ENCODE measurements at places on chromosomes 3 and 15.

DNA sequence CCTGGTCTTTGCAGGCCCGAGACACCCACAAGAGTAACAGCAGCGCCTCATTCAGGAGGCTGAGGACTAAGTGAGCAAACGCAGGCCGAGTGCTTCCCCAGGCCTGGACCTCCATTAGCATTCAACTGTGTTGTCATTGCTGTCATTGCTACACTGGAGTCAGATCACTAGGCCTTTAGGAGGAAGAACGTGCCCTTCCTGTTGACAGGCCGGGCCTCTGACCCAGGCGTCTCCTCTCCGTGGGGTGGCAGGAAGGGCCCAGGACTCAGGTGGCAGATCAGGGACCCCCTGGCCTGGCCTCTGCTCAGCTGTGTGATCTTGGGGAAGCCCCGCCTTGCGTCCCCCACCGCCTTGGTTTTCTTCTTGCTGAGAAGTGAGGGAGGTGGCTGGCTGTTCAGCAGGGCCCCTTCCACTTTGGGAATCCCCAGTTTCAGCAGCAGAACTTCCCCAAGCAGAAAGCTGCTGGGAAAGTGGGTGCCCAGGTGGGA, 19.1 kb downstream of the ZDHHC19 start:
- no peak for DNase-seq

- DNase-seq, result no peak
Observed at GRCh38 chr3:110933821-110934426, 137.7 kb upstream of the NECTIN3 start.

DNA sequence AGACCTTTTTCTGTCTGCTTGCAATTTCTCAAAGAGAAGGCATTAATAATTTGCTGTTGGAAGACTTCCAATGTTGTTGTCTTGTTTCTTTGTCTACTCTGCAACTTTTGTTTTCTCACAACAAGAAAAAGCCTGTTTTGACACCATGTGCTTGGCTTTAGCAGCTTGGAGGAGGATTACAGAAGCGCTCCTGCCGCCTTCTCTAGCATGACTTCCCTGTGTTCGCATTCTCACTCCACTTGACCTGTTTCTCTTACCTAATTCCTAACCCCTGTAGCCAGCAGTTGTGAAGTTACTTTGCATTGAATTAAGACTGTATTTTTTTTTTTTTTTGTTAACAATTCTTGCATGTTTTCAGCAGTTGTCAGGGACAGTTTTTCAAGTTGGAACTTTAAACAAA, 235.3 kb upstream of the GOLIM4 start:
- no peak for DNase-seq

DNA sequence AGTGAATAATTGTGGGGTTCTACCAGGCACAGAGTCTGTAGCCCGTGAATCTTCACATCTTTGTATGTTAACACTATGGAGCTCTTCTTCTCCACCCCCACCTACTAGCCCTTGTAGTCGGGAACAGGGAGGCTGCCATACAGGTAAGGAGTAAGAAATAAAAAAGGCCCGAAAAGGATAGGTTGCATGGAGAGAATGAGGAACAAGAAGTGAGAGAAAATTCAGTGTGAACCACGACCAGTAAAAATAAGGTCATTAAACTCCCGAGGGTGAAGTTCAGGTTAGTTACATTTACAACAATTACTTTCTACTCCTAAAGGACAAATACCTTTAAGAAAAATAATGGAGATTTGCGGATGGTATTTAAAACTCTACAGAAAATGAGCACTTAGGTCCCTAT, 53.3 kb downstream of the OSBPL10 start:
- DNase-seq, result no peak

DNA sequence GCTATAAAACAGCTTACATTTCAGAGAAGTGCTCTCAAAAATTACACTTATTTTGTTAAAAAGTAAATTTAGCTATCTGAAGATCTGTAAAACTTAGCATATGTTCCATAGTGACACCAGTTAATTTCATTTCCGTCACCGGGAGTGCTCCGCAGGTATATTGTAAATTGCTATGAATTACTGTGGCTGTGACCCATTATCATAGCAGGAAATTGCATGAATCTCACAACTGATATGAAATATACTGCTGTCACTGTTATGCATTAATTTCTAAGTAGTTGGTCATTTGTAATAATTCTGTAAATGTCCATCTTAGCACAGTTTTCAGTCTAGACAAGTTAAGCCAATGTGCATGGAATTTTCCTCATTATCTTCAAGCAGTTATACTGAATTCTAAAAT, 91.2 kb downstream of the EPHA3 start:
- DNase-seq, result no peak

DNA sequence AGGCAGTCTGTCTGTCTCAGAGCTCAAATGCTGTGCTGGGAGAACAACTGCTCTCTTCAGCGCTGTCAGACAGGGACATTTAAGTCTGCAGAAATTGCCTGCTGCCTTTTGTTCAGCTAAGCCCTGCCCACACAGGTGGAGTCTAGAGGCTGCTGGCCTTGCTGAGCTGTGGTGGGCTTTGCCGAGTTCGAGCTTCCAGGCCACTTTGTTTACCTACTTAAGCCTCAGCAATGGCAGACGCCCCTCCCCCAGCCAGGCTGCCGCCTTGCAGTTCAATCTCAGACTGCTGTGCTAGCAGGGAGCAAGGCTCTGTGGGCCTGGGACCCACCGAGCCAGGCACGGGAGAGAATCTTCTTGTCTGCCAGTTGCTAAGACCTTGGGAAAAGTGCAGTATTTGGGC, 25.0 kb upstream of the RPP14 start:
- no peak for DNase-seq

GRCh38 chr15:100703032-100703578, 100.7 kb downstream of the ASB7 start:
- peak; percentile 9 for DNase-seq

GRCh38 chr15:62887113-62887570, 155.4 kb upstream of the TPM1 start:
- peak; percentile 26 for DNase-seq

DNA sequence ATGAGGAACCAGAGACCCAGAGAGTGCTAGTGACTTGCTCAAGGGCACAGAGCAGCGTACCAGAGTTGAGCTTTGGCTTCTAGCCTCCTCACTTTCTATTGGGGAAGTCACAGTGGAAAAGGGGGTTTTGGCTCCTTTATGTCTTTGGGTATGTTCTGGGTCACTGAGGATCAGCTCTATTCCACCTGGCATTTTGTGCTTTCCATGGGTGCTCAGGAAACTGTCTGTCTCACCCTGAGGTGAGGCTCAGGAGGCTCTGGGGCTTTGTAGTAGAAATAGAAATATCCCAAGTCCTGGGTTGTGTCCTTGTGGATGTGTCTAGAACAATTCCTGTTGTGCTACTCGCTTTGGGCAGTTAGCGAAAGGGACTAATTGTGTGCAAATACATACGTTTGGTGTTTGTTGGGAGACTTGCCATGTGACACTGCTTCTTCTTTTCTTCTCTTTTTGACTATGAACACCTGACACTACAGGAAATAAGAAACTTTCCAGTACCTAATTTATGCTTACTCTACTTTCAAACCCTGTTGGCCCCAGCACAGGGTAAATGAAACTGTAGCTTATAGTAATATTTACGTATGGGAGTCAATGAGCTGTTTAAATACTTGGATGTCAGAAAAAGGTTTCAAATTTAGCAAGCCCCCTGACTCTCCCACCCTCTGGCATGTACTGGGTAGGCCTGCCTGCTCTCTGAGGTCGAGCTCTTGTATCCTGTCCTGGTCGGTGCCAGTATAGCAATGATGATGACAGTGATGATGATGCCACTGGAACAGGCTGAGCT, 35.6 kb downstream of the SMAD3 start:
- no peak for DNase-seq

DNA sequence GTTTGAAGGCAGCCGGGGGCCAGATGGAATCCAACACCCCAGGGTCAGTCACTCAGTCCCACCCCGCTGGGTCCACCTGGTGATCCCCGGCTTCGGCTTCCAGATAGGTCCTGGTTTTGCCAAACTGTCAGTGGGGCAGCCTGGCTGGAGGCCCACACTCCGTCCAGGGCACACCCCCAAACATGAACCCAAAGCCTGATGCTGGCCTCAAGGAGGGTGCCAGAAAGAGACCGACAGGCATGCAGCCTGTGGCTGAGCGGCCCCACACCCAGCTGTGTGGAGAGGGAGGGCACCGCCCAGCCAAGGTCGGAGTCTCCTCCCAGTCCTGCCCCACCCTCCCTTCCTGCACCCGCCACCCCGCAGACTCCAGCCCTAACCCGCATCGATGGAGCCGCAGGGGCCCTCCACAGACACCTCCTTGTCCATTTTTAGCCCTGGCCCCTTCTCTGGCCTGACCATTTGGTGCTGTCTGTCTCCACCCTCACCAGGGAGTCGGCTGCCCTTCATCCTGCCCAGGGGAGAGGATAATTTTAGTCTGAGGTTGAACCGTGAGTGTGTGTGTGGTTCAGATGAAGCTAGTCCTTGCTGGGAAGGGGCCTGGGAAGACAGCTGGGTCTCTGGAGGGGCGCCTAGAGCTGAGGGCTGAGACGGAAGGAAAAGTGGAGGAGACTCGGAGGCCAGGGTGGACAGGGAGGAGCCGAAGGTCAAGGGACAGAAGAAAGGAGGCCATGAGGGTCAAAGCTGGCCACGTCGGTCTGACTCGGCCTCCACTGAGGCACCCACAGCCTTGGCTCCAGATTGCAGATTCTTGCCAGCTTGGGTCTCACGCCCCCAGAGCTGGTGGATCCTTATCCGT, 23.1 kb downstream of the TNK2 start:
- DNase-seq, result no peak

- DNase-seq, result no peak
Observed at GRCh38 chr15:87757084-87757483, 499.5 kb downstream of the NTRK3 start.

DNA sequence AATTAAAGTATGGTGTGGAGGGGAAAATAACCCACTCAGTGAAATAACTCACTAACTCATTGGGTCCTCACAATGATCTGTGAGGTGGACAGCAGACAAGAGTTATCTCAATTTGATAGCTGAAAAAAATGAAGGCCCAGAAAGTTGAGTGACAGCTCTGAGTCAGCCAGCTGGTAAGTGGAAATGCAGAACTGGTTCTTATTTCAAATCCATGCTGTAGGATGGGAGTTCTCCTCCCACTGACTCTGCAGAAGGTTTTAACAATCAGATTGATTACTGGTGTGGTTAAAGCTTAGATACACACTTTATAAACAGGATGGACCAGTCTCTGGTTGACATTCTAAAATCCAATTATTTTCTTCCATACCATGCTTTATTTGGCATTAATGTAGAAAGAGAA, 87.0 kb upstream of the LMOD3 start:
- no peak for DNase-seq

- peak; percentile 54 for DNase-seq
Observed at GRCh38 chr3:57048728-57049127, 11.7 kb upstream of the SPATA12 start.

DNA sequence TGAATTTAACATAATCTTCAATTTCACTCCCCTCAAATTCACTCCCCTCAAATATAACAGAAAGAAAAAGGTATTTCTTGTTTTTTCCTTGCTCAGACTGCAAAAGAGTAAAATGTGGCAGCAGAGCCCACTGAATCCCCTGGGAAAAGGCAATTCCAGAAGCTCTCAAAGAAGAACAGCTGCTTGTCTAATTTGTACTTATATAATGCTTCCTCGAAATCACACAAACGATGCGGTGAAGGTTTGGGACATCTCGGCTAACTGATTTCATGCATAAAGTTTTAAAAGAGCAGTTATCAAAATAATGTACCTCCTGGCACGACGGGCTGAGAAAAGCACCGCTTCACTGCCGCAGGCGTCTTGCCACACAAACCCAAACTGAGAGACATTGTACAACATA, 10.7 kb downstream of the BDH1 start:
- no peak for DNase-seq

GRCh38 chr3:46472736-46473135, 8.0 kb upstream of the LTF start:
- no peak for DNase-seq

DNA sequence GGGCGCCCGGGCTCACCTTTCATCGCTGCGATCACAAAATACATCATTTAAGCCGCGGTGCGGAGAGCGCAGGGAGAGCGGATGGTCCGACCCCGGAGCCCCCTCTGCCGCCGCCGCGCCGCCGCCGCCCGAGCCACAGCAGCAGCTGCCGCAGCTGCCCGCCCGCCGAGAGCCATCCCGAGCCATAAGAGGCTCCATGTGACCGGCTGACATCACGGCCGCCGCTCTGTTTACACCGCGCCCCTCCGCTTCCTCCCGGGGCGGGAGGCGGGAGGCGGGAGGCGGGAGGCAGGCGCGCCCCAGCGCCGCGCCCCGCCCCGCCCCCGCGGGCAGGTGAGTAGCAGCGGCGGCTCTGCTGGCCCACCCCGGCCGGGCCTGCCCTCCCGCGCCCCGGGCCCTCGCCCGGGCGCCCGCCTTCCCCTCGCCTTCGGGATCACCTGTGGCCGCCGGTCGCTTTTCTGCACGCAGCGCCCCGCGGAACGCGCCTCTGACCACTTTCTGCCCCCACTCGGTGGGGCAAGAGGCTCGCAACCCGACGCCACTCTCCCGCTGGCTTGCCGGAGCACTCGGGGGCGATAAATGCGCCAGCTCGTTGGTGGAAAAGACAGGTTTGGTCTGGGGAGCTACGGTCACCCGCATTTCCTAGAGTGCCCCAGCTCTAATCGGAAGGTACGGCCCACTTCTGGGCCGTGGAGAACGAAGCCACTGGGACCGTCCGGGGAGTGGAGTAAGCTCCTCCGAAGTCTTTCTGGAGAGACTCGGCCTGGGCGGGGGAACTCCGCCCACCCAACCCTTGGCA, 113.6 kb upstream of the ICE2 start:
- peak; percentile 86 for DNase-seq

DNA sequence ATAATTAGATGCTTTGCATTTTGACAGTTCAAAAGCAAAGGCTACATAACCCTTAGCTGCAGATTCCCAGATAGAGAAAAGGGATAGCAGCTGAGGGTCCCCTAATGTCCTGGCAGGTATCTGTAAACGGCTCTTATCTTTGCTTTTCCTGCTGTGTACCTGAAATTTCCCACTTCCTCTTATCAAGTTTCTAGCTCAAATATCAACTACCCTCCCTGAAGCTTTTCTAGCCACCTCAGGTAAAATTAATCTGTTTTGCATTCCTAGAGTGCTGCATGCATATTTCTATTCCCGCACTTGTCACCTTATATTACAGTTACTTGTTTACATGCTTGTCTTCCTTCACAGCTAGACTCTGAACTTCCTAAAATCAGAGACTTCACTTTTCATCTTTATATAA, 55.6 kb upstream of the STXBP5L start:
- no peak for DNase-seq

DNA sequence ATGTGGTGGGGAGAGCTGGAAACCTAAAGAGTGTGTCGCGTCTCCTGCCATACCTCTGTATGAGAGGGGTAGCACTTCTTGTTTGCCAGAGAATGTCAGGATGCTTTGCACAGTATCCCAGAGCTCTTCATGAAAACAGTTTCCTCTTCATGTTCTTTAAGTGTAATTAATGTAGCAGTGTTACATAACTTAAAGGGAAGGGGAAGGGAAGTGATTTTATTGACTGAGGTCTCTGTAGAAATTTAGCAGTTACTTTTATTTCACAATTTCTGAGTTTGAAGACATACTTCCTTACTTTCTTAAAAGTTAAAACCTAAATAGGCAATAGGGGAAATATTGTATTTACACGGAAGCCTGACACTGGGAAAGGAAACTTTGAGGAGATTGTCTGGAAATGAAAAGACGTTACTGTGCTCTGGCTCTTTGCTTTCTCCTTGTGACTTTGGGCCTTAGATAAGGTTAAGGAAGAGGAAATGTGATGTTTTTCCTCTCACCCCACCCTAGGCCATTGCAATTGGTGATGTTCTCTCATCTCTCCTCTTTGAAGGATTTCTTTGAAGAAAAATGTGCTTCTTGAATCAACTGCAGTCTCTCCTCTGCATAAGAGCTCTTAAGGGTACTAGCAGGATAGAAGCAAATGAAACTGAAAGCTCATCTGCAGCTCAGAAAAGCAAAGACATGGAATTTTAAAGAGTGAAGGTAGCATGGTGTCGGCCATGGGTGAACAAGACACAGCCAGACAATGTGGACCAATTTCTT, 6.0 kb downstream of the NXPE3 start:
- no peak for DNase-seq
